CD4-positive, CD25-positive, alpha-beta regulatory T cell (primary cell): ENCODE measurements at places on chromosomes 2 and 18. TPM values are rescaled to one million over a fixed set of nuclear protein-coding genes. Genes with fewer than 3 reads are reported as not detected.

Gene UGT1A9
- total RNA-seq: not detected

DNA sequence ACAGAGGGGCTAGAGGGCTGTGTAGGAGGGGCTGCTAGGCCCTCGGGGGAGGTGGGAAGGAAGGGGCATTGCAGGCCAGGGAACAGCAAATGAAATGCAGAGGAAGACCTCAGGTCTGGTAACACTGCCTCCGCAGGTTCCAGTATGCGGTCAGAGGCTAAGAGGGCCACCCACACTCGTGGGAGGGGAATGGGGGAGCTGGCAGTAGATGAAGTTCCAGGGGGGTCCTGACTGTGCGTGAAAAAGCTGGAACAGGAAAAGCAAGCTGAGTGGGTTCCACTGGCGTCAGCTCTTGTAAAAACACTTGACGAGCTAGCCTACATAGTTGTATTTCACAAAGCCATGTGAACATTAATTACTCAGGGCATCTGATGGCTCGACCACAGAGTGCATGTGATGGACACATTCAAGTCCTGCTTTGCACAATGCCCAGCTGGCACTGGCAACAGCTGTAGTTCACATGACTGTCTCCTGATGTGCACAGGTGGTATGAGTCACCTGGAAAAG lies 29.0 kb upstream of the PTPN4 start:
- H3K36me3 ChIP-seq: no peaks in the 10 kb centered on the region
- H3K27me3 ChIP-seq: no peaks in the 10 kb centered on the region
- DNase-seq: no peak
- H3K4me3 ChIP-seq: no peak overlapping the region
- H3K27ac ChIP-seq: no peak overlapping the region
- no peaks in the 10 kb centered on the region for H3K4me1 ChIP-seq

DNA sequence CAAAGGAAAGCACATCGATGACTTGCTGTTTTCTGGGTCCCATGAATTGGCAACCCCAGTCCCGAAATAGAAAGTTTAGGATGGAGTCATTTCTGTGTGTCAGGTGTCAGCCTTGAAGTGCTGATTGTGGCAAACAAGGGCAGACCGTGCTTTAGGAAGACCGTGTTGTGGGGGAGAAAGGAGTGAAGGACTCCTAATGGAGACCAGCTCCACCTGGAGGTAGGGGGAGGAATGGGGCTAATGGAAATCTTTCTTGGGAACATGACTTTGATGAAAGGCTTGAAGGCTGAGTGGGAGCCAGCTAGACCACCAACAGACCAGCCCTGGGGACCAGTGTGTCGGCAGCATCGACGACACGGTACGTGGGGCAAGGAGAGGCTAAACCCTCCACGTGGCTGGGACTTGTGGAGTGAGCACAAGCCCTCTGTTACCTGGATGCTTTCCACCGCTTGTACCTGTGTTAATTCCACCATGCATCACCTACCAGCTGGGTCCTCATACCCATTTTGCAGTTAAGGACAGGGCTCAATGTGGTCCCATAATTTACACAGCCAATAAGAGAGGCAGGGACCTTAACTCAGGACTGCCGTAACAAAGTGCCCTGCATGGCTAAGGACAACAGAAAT lies 104.2 kb downstream of the SH3BP4 start:
- H3K36me3 ChIP-seq: no peaks in the 10 kb centered on the region
- H3K27ac ChIP-seq: no peak overlapping the region
- no peaks in the 10 kb centered on the region for H3K27me3 ChIP-seq
- no peak overlapping the region for H3K4me3 ChIP-seq
- no peaks in the 10 kb centered on the region for H3K4me1 ChIP-seq

DNA sequence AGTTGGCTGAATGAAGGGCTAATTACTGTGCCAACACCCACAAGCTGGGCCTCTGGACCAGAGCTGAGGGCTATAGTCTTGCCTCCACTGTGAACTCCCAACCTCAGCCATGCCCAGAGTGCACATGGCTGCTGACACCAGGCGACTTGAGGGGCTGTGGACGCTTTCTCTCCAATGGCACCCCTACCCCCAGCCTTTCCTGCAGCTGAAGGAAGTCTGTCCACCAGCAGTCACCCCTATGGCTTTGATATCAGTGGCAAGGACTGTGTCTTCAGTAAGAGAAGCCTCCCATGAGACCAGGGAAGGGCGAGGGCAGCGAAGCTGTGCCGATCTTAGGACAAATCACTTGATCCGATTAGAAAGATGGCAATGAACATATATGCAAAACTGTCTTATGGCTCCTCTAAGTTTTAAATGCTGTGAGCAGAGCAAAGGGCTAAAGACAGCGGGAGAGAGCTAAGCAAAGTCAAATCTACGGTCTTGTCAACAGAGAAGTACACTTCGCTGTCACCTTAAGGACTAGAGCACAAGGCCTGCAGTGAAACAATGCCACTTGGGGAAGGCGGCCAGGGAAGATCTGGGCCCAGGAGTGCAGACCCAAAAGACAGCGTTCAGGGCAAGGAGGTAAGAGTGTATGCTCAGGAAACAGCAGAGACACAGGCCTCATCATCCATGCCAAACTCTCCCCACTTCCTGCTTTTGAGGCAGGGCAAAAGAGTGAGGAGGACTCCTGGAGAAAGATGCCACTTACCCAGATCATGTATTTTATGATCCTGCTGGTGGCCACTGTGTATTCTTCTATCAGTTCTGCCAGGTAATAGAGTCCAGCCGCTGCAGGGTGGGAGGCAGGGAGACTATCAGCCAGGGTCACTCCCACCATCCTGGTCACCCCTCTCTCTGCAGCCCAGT lies 1.5 kb downstream of the TEX261 start:
- H3K27me3 ChIP-seq: no peaks in the 10 kb centered on the region
- H3K27ac ChIP-seq: peak overlapping the region; percentile 68
